ENCODE measurements at places on chromosomes 3 and 15.

GRCh38 chr3:121803771-121804320 is 31.0 kb downstream of the IQCB1 start:
- DNase-seq, result no peak

DNA sequence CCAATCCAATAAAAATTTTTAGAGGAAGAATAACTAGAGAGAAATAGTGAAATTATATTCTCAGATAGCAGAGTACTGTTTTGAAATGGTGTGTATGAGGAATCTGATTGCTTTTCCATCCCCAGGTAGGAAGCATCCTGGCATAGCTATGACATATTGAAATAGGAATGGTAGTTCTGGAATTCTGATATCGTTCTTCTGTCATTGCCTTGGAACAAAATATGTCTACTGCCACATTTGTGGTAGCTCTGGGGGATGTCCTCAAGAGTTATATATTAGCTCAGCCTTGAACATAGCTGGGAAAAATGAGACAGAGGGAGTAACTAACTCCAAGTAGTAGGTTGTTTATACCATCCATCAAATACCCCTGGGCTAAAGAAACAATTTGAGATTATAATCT is 950.7 kb downstream of the MCTP2 start:
- DNase-seq, result no peak

- DNase-seq, result no peak
Observed at GRCh38 chr3:189084620-189085019, 87.2 kb upstream of the TPRG1 start.

DNA sequence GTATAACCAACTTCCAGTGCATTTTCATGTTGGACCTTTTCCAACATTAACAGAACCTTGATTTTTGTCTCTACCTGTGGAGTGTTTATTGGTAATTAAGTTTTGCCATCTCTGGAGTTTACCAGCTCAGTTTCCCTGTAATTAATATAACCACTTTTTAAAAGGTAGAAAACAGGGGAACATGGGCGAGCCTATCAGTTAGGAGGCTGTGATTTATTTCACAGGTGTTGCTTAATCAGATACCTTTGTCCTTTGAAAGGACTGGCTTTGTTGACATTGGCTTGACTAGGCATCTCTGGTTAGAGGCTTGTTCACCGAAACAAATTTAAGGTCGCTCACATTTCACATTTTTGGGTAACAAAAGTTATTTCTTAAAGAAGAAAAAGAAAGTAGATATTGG is 622 bp downstream of the NAALADL2 start:
- DNase-seq, result no peak

DNA sequence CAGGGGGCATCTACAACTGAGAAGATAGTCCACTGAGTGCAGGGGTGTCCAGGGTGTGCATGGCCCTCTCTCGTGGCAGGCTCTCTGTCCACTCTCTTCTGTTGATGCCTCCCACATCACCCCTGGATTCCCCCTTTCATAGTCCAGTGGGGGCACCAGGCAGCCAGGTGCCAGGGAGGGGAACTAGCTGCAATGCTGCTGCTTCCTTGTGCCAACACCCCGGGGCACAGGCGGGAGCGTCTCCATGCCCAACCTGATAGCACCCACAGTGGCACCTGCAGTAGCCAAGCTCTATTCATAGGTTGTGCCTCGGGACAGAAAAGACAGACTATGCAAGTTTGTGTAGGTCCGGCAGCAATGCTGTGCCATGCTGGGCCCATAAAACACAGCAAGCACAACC is 11.7 kb downstream of the DUOX2 start:
- no peak for DNase-seq

GRCh38 chr3:30819067-30819798 is 75.2 kb downstream of the GADL1 start:
- DNase-seq, result no peak

DNA sequence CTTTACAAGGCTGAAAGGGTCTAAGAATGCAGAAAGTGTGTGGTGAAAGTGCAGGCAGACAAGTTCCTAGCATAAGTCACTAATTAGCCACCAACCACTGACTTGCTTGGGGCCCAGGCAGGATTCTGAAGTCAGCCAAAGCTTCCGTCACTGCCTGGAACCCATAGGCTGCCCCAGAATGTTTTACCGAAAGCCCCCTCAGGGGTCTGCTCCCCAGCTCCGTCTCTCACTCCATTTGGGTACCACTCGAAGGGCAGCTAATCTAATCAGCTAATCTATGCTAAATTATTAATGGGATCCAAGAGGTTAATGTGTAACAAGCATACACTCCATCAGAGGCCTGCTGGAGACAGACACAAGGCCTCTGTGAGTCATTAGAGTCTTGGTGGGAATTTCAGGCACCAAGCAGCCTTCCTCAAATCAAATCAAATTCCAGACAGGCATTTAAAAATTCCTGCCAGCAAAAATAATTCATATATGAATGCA is 13.2 kb downstream of the ADAMTS9 start:
- no peak for DNase-seq

DNA sequence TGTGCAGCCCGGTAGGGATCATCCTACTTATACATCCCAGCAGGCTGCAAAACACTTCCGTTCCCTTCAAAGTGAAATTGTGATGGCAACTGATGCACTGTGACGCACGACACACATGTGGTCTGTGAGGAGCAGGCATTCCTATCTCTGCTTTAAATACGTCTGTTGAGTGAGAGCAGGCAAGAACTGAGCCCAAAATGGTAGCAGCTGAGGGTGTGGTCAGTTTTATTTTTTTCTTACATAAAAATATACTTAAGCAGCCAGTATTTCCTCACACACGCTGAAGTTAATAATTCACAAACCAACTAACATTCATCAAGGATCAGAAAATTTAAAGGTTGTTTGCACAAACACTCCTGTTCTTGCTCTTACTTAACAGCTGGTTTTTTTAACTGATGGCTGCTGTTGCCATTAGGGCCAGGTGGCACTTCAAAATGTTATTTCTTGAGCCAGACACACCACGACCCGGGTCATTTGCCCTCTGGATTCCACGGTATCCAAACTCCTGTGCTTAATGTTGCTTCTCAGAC is 23.9 kb downstream of the LRIG1 start:
- DNase-seq, result no peak
